GM12878 (cell line): ENCODE measurements at places on chromosomes 3 and 15.
A peak's percentile ranks its signal among the peaks of the same experiment; 100 is the strongest.

DNA sequence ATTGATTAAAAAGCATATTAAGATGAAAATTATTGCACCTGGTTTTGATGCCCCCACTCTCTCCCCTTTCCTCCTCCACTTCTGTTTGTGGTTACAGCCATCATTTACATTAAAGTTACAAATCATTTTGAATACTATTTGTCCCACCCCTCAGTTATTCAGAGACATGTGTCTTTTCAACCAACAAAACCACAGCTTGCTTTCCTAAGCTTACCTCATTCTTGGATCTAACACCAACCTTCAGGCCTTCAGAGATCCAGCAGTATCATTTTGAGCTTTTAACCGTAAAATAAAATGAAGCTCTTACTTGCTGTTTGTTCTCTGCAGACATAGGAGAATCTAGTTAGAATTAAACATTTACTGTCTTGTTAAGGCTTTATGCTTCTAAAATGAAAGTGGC lies 4.7 kb downstream of the PXYLP1 start:
- no peak for DNase-seq

DNA sequence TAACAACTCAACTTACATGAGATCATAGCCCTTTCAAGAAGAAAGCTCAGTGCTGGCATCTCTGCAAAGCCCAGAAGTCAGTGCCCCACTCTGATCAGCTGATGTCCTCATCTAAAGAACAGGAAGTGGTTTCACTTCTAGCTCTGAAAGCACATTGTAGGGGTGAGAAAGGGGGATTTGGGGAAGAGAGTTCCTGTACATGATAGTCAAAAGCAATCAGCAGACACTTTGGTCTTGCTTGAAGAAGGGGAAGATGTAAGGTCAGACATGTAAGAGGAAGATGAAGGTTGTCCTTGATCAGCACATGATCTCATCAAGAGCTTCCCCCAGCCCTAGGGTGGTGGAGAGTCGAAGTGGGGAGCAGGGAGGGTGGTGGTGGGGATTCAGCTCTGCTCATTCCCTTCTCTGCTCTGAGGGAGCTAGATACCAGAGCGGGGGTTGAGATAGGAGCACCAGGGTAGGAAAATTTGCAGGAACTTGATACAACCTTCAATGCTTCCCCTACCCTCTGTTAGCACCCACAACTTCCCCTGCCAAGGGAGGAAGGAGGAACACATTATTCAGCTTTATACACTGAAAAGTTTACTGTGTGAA lies 76.4 kb upstream of the ETV5 start:
- peak; percentile 16 for DNase-seq

GRCh38 chr3:16496008-16496407 lies 17.5 kb downstream of the RFTN1 start:
- no peak for DNase-seq

- DNase-seq = no peak
These were observed 62.3 kb upstream of the ASB14 start for GRCh38 chr3:57354768-57355167.

GRCh38 chr3:126416943-126417342 lies 22.2 kb downstream of the CFAP100 start:
- no peak for DNase-seq

DNA sequence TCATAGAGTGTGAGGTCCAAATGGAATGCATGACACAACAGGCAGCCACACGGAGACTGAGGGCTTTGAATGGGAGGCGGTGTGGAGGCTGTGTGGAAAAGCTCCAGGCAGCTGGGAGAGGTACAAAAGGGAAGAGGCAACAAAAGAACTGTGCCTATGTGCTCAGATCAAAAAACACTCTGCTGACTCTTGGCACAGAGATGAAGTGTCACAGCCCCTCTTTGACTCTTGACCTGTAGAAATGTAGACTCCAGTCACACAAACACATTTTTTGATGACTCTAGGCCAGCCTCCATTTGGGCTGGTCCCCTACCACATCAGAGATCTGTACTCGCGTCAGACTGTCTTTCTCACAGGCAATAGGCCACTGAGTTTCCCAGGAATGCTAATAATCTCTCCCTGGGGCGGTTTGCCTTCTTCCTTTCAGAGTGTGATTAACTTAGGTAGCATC lies 456.0 kb downstream of the TUSC7 start:
- no peak for DNase-seq

- DNase-seq = no peak
These were observed 580.3 kb downstream of the MECOM start for GRCh38 chr3:169083163-169083562.

- DNase-seq = no peak
These were observed 96.0 kb downstream of the ABHD5 start for GRCh38 chr3:43786526-43787305.

- no peak for DNase-seq
These were observed 68.3 kb upstream of the GLCE start for GRCh38 chr15:69092159-69092558.

DNA sequence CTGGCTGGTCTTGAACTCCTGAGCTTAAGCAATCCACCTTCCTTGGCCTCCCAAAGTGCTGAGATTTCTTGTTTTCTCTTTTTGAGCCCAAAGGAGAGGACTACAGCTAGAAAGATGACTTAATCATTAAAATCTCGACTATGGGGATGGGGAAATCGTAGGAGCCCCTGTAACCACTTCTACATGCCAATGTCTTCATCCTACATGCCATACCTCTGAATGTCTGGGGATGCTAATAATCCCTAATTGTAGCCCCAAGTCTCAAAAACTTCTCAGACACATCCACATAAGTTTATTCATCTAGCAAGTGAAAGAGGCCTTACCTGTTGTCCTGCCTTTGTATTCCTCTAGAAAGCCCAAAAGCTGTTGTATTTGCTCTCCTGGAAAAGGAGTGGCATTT lies 3.7 kb upstream of the RHOV start:
- DNase-seq = no peak

GRCh38 chr15:41930221-41930866 lies 36.5 kb upstream of the SPTBN5 start:
- DNase-seq = peak; percentile 17

DNA sequence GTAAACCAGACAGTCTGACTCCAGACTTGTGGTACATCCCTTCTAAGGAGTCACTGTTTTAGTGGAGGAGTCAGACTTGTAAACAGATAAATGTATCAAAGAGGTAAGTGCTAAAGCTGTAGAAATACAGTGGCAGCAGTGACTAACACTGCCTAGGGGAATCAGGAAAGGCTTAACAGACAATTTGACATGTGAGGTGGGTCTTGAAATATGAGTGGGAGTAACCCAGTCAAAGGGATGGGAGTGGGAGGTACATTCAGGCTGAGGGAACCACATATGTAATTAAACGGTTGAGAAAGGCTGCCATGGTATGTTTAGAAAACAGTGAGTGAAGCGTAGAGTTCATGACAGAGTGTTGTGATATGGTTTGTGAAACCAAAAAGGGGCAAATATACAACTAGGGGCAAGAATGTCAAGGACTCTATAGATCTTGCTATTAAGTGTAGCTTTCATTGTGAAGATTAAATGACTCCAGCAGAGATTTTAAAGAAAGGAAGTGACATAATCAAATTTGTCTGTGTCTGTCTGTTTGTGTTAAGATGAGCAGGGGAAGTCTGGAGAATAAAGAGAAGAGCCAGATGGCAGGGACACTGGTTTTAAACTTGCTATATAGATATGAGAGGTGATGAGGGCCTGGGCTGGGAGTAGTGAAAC lies 11.2 kb upstream of the ALCAM start:
- no peak for DNase-seq

- DNase-seq = no peak
These were observed 58.7 kb downstream of the OXNAD1 start for GRCh38 chr3:16323737-16324136.

GRCh38 chr3:29280404-29281093 lies at the start of gene RBMS3:
Gene RBMS3 (plus strand): TSS chr3:29281071.
- peak; percentile 45 for DNase-seq

DNA sequence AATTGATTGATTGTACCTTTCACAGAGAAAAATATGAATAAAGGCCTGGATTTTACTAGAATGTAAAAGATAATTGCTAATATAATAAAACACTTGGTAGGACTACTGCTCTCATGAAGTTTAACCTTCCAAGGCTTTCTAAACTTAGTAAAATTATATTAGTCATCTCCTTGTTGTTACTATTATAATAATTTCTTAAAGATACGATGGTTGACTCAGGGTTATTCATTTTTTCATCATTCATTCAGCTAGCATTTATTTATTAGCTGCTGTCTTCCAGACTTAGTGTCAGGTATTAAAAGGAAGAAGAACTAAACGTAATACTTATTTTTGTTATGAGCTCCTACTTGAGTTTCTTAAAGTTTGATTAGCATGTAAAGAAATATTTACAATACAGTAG lies 771.6 kb upstream of the NR2F2 start:
- DNase-seq = no peak

DNA sequence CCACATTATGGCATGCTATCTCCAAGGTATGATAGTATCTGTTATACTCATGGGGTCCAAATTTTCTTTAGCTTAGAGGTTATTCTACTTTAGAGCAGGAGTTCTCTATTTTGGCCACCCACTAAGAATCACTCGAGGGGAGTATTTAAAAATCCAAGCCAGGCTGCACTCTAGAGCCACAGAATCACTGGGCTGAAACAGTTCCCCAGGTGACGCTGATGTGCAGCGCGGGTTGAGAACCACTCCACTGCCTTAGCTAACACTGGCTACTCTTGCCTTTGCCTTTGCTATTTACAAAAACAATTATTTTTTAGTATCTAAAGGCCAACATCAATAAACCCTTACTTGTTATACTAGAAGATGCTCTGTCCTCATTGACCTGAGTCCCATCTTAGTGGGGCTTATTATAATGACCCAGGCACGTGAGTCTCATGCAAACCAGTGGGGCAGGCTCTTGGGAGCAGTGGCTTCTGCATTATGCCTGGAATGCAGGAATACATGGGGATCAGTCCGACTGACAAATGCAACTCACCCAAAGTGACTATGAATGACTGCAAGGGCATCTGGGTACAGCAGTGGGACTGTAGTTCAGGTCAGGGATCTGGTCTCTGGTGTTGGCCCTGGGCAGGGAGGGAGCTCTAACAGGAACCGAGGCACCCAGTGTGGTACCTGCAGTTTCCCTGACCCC lies 21.7 kb upstream of the CGNL1 start:
- no peak for DNase-seq

DNA sequence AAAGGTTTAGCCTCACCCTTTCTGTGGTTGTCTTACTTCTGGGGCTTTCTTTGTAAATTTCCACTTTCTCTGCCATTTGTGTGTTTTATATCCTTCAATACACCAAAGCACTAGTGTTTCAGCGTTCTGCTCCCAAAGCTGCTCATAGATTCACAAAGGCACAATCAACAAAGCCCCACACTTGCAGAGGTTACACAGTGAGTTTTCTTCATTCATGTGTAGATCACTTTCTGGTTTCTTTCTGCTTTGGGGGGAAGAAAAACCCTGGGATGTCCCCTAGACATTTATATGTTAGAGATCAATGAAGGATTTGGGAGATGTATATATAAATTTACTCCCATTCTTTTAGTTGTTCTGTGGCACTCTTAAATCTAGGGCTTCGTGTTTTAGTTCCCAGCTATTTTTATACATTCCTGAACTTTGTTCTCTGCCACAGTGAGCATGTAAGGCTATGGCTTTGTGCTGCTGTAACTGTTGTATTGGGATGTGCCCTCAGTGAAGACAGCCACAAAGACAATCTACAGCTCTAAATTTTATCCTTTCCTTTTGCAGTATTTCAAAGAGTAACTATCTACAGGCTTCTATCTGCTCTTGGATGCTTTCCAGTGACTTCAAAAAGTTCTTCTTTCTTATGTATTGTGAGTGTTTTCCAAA lies 636.5 kb downstream of the ZBBX start:
- DNase-seq = no peak

- DNase-seq = no peak
These were observed 65.6 kb downstream of the SLC6A6 start for GRCh38 chr3:14467814-14468620.

- DNase-seq = no peak
These were observed 279.8 kb downstream of the ROBO2 start for GRCh38 chr3:77319711-77320110.

DNA sequence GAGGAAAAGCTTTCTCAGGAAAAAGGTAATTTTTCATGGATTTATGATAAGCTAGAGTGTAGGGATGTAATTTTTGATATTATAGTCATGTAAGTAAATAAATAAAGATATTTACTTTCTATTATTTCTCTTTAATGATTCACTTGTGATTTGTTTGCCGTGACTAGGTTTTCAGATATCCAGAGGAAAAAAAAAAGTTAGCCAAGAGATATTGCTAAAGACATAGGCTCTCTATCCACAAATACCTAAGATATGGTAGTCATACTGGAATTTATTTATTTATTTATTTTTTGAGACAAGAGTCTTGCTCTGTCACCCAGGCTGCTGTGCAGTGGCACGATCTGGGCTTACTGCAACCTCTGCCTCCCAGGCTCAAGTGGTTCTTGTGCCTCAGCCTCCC lies 59.9 kb downstream of the AP4E1 start:
- no peak for DNase-seq

DNA sequence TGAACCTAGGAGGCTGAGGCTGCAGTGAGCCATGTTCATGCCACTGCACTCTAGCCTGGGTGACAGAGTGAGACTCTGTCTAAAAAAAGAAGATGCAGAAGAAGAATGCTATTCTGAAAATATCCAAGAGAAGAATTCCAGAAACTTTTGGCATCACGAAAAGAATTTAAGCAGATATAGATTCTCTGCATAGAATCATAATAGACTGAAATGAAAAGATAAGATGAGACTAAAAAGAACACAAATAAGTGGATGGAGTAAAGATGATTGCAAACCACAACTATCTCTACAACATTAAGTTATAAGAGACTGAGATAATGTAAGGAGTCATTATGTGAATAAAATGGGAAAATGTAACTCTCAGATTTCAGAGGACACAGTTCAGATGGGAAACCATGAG lies 140.7 kb upstream of the TMC3 start:
- no peak for DNase-seq

GRCh38 chr3:99532246-99532645 lies 106.1 kb upstream of the COL8A1 start:
- no peak for DNase-seq

DNA sequence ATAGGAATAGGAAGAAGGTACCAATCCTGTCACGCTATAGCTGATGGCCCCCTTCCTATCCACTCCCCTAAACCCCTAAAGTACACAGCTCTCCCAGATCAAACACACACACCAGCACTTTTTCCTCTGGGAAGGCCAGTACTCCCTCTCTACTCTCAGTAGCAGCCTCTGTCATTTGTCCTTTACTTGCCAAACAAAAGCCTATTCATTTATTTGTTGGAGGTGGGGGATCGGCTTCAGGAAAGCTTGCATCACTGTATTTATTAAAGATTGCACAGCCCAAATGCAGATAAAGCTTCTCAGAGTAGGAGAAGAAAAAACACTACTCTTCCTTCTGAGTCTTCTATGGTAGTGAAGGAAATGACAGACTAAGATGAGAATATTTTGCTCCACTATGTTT lies 429.7 kb upstream of the RASGRP1 start:
- no peak for DNase-seq

GRCh38 chr3:138051947-138052802 lies 42.2 kb downstream of the CLDN18 start:
- no peak for DNase-seq

GRCh38 chr3:66442254-66443117 lies 58.3 kb downstream of the LRIG1 start:
- DNase-seq = no peak

DNA sequence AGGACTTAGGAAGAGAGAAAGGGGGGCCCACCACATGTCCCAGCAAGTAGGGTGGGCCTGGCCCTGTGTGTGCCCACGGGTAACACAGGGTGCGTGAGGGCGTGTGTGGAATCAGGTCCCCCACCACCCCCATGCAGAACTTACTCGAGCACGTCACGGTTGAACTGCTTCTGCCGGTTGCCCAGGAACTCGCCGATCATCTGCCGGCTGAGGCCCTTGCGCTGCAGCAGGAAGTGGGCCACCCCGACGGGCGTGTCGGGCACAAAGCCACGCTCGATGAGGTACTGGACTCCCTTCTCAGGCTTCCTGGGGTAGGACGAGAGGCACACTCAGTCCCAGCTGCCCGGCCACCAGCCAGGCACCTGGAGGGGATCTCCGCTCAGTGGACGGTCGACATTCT lies 83.1 kb upstream of the RPL32 start:
- DNase-seq = no peak
